BE2C (cell line): ENCODE measurements at places on chromosomes 13 and 19.

- no peak for DNase-seq
Observed at GRCh38 chr19:11067356-11068113, 21.7 kb upstream of the LDLR start.

- DNase-seq, result no peak
Observed at GRCh38 chr13:23996456-23996855, 99.2 kb upstream of the C1QTNF9B start.

- DNase-seq, result no peak
Observed at GRCh38 chr13:19663416-19663979, 30.0 kb downstream of the MPHOSPH8 start.

DNA sequence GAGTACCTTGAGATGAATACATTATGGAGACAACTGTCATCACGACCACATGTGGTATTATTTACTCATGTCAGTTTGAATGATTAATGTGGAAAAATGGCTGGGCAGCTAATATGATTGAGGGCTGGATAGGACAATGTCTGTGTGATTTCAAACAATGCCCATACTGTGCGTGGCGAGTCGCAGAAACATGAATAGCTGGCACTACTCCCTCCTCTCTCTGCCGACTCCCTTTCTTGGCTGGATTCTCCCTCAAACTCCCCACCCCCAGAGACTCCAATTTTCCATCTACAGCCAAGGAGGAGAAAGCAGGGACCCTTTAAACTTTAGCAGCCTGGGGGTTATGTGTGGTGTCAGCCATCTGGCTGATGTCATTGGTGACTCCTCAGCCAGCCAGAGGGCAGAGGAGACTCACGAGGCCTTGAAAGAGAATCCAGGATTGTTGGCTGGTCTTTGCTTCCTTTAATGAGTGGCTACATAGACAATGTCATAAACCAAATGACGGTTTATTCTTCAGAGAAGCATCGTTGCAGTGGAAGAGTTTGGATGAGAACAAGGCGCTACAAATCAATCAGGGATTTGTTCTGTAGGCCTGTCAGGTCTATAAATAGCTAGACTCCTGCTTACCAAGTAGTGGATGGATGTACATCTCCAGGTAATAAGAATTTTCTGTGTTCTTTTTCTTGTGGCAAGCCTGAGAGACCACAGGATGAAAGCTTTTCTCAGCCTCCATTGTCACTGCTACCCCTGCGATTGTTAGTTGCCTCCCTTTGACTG, 165.6 kb downstream of the DLEU7 start:
- DNase-seq, result peak; percentile 16

GRCh38 chr19:1665565-1666047, 13.2 kb upstream of the TCF3 start:
- peak; percentile 22 for DNase-seq

GRCh38 chr19:55156202-55157063, 1.1 kb downstream of the TNNI3 start:
- DNase-seq, result peak; percentile 93

DNA sequence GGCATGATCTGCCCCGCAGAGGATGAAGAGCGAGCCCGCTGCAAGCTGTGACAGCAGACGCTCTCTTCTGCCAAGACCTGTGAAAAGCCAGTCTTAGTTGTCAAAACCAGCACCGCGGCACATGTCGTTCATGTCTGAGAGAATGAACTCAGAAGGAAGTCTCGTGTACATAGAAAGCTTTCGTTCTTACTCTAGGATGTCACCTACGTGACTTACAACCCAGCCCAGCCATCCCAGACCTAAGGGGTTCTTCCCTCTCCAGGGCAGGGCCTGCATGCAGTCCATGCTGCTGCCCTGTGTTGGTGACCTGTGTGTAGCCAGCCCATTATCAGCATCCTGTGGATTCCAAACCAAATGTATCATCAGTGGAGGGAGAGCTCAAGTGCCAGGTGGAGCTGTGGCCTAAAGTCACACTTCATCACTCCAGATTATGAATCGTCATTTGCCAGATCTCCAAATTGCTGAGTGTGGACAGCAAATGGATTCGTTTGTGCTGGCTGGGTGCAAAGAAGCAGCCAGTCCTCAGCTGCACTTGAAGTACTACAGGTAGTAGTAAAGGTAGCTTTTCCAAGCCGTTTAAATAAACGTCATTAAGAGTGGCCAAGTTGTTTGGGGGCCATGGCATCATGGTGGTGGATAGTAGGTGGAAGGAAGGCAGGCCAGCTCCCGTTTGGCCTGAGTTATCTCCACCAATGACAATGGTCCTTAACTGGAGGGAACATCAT, 73.9 kb upstream of the GPR183 start:
- DNase-seq, result no peak

- DNase-seq, result peak; percentile 65
Observed at GRCh38 chr13:51849145-51850101, 4.4 kb upstream of the TMEM272 start.

GRCh38 chr19:13024126-13024950, 29.1 kb downstream of the NFIX start:
- DNase-seq, result peak; percentile 46

DNA sequence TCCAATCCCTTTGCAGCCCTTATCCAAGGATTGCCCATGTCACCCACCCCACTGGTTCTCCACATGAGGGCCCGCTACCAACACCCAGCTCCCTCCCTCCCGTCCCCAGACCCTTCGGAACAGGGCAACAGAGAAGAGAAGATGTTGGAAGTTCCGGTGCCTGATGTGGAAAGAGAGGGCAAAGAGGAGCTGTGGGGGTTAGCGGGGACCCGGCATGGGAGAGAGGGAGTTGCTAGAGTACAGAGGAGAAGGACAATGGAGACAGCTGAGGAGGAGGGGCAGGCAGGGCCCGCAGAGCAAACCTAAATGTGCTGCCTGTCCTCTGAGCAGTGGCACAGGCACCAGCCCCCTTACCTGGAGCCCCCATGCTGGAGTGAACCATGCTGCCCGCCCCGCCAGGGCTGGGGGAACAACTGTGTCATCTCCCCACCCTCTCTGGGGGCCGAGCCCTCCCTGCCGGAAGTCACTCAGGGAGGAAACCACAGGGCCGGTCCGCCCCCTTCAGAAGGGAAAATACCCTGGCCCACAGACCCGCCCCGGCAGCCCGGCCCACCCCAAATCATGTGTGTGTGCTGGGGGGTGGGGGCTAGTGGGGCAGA, at the start of gene POU2F2:
TSS of gene POU2F2 (minus strand) at position 417 of the 599 bp plus-strand sequence. CDS start at position 382, 35 bp downstream.
- DNase-seq, result no peak

DNA sequence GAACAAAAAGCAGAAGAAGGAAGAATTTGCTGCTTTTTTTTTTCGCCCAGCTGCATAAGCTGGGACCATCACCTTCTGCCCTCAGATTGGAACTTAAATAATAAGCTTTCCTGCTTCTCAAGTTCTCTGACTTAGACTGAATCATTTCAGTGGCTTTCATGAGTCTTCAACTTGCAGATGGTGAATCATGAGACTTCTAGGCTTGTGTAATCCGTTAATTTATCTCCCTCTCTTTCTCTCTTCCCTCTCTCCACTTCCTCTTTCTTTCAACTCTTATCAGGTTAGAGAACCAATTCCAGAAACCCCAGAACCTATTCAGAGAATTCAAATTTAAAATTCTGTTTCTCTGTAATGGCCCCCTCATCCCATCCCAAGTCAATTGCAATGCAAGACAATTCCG, 1153.7 kb downstream of the PCDH9 start:
- no peak for DNase-seq

- DNase-seq, result no peak
Observed at GRCh38 chr19:56441206-56441792, 35.8 kb downstream of the ZNF667 start.

- DNase-seq, result peak; percentile 64
Observed at GRCh38 chr19:4557971-4558941, 1.2 kb downstream of the SEMA6B start.

- no peak for DNase-seq
Observed at GRCh38 chr19:35167251-35168119, 12.9 kb downstream of the FXYD5 start.

GRCh38 chr13:51360489-51360888, 21.0 kb downstream of the SERPINE3 start:
- no peak for DNase-seq

GRCh38 chr13:34578471-34578870, 363.6 kb upstream of the NBEA start:
- DNase-seq, result no peak

GRCh38 chr19:9060564-9061340, 26.1 kb upstream of the OR1M1 start:
- no peak for DNase-seq

- DNase-seq, result no peak
Observed at GRCh38 chr19:45739498-45740439, 6.5 kb downstream of the MEIOSIN start.

DNA sequence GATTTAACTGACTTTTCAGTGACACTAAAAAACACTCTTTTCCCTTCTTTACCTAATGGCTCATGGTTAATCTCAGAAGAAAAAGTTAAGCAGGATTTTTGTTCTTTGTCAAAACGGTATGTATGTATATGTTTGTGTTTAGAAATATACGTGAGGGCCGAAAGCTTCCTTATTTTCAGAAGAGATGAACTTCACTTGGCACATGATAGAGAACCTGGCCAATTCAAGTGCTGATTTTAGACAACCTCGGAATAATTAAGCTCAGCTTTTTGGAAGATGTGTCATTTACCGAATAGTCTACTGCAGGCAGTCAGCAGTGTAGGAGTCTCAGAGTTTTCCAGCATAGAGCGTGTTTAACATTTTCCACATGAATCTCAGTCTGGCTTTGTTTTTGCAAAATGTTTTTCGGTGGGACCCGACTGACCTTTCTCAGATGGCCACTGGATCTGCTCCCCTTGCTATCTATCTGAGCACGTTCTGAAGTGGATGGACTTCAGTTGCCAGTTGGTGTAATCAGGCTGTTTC, 4.6 kb downstream of the RNASEH2B start:
- DNase-seq, result no peak

- DNase-seq, result no peak
Observed at GRCh38 chr13:45875951-45876350, 24.4 kb upstream of the SIAH3 start.
